ENCODE measurements at places on chromosomes 12 and 14.

- DNase-seq: no peak
These were observed 69.4 kb upstream of the DYRK2 start for GRCh38 chr12:67578976-67579661.

- DNase-seq: no peak
These were observed 12.2 kb upstream of the CCDC60 start for GRCh38 chr12:119322301-119322723.

DNA sequence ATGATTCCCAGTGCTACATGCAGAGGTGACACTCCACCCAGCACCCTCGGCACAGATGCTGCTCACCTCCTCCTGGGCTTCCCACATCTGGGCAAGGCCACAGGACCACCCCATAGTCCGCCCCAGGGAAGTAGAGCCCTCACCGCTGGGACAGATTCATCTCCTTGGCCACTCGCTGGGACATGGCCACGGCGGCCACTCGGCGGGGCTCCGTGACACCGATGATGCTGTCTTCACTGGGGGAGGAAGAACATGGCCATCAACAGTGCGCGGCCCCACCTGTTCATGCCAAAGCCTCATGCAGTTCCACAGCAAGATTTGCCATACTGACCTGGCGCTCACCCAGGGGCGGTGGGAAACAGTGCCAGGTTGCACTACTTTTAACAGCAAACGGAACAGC is 13.7 kb downstream of the DHX37 start:
- DNase-seq: no peak

DNA sequence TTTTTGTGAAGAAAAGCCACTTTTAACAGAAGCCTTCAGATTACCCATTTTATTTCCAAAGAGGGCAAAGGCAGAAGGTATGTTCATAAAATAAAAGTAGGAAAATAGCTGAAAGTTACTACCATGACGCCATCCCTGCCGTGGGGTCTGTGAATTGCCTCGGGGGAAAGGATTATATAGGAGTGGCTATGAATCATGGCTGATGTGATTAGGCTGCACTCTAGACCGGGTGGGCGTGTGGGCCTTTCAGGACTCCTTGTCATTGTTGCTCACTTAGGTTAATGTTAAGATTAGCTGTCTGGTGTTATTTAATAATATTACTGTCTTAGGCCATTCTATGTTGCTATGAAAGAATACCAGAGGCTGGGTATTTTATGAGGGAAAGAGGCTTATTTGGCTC is 195.5 kb downstream of the EGLN3 start:
- DNase-seq: no peak

GRCh38 chr12:46908936-46909635 is 83.3 kb upstream of the SLC38A4 start:
- DNase-seq: no peak

DNA sequence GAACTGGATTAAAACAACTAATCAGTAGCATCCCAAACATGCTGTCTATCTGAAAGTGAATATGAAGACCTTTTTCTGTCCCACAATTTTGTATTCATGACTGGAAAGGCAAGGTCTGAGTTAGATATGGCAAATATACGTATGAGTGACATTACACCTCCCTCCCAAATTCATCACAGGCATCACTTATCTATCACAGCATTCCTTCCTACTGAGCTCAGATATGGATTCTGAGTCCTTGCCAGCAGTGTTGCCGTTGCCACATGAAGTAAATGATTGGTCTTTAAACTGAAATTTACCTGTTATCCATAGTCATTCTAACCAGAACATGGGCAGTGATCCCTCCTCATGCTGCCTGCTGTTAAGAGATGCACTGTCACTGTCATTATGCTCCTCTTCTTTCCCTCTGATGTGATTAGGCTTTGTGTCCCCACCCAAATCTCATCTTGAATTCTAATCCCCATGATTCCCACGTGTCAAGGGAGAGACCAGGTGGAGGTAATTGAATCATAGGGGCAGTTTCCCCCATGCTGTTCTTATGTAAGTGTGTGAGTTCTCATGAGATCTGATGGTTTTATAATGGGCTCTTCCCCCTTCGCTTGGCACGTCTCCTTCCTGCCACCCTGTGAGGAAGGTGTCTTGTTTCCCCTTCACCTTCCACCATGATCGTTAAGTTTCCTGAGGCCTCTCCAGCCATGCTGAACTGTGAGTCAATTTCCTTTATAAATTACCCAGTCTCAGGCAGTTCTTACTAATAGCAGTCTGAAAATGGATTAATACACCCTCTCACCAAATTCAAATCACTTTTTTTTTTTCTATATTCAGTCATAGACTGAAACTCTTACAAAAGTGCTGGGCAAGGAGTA is 288.4 kb downstream of the NUAK1 start:
- peak; percentile 22 for DNase-seq

GRCh38 chr12:45204757-45205156 is 11.1 kb upstream of the ANO6 start:
- DNase-seq: no peak

- DNase-seq: no peak
These were observed 8.9 kb downstream of the KRT4 start for GRCh38 chr12:52805000-52805399.

DNA sequence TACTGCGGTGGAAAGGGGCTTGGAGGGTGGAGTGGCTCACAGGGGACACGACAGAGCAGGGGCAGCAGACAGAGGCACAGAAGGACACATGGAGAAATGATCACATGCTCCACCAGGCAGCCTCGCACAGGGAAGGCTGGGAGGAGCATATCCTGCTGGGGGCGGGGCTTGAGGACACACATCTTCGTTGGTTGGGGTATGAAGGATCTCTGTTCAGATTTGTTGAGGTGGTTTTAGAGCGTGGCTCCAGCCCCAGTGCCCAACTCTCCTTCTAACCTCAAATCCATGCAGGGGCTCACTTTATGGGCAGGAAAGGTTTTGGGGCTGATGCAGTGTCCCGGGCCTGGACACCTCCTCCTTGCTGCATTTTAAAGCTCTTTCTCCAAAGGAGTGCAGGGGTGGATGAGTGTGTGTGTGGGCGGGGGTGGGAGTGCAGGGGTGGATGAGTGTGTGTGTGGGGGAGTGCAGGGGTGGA is 733 bp upstream of the P3H3 start:
- peak; percentile 89 for DNase-seq

GRCh38 chr14:31127690-31128089 is 79.9 kb downstream of the HECTD1 start:
- DNase-seq: no peak

GRCh38 chr12:42859612-42860011 is 270.1 kb upstream of the PRICKLE1 start:
- DNase-seq: no peak

DNA sequence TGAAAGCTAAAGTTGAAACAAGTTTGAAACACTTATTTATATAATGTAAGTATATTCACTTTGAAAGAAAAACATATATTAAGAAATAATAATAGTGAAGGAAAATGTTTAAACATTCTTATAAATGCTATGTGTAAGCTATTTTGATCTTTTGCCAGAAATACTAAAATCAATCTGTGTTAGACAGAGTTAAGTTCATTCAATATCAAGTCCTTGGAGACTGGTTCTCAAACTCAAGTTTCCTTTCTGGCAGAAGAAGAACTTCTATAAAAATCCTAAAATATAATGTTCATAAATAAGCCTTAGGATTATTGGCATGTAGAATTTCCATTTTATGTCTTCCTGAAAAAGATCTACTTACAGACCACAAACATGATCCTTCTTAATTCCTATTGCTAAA is 45.3 kb downstream of the TAOK3 start:
- no peak for DNase-seq

GRCh38 chr14:30444451-30444850 is 114.5 kb upstream of the G2E3 start:
- DNase-seq: no peak

DNA sequence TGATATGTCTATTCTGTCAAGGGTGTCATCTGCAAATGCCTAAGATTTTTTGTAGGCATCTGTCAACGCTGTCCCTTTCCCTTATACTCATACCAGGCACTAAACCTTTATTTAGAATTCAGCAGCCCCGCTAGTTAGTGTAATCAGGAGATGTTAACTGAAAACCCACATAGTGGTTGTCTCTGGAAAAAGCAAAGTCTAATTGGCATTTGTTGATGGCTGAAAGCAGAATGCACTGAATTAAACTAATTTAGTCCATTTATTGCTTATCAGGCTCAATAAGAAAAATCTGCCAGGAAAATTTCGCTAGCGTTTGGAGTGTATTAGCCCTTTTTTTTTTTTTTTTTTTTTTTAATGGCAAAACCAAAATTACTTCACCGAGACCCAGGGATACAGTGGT is 34.5 kb downstream of the TDP1 start:
- no peak for DNase-seq

- DNase-seq: no peak
These were observed 9.7 kb upstream of the KRT81 start for GRCh38 chr12:52300796-52301691.
